ENCODE measurements at places on chromosomes 11 and 22. TPM values are rescaled to one million over a fixed set of nuclear protein-coding genes. Genes with fewer than 3 reads are reported as not detected.

Gene PHF5A
- total RNA-seq = 35.2 TPM

Gene ALDH3B1
- 27.7 TPM for total RNA-seq

Gene POU2AF1
- total RNA-seq = 1.9 TPM

Gene OR8D1
- not detected for total RNA-seq

Gene CSNK2A3
- total RNA-seq = 2.9 TPM

Gene TIGD3
- 0.36 TPM for total RNA-seq

Gene CD44
- 116 TPM for total RNA-seq

Gene PMM1
- 168 TPM for total RNA-seq

Gene EXPH5
- 0.69 TPM for total RNA-seq

Gene OR4D5
- not detected for total RNA-seq

All from omental fat pad (tissue), 4 donors.